ENCODE measurements at places on chromosomes 1 and 21. TPM values are rescaled to one million over a fixed set of nuclear protein-coding genes. Genes with fewer than 3 reads are reported as not detected.

Gene FAM72C
- total RNA-seq: 12.6 TPM

Gene RYR2
- total RNA-seq: not detected

Gene NBPF1
- 2.9 TPM for total RNA-seq

Gene KCNE2
- not detected for total RNA-seq
